Stimulated activated CD8-positive, alpha-beta memory T cell treated with anti-CD3 and anti-CD28 coated beads, Interleukin-7, amount 100 ng/mL, for 4 hours (primary cell): ENCODE measurements at places on chromosomes 12 and 14.

- no peak for DNase-seq
These were observed 77.7 kb downstream of the NTS start for GRCh38 chr12:85951823-85952222.

DNA sequence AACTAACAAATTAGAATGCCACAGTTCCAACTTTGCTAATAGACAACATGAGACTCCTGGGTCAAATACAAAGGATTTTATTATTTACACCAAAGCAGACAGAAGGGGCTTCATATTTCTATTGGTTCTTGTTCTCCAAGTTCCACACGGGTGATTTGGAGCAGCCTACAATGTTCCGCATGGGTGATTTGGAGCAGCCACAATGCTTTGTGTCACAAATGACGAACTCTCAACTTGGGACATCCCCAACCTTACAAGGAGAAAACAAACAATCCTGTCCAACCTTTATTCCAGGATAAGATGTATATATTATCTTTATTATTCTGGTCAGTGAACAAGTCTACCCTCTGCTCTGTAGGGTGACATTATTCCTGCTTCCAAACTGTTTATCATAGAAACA is 694.3 kb upstream of the MGAT4C start:
- no peak for DNase-seq

- no peak for DNase-seq
These were observed 4.3 kb downstream of the BCAT1 start for GRCh38 chr12:24944601-24944975.

DNA sequence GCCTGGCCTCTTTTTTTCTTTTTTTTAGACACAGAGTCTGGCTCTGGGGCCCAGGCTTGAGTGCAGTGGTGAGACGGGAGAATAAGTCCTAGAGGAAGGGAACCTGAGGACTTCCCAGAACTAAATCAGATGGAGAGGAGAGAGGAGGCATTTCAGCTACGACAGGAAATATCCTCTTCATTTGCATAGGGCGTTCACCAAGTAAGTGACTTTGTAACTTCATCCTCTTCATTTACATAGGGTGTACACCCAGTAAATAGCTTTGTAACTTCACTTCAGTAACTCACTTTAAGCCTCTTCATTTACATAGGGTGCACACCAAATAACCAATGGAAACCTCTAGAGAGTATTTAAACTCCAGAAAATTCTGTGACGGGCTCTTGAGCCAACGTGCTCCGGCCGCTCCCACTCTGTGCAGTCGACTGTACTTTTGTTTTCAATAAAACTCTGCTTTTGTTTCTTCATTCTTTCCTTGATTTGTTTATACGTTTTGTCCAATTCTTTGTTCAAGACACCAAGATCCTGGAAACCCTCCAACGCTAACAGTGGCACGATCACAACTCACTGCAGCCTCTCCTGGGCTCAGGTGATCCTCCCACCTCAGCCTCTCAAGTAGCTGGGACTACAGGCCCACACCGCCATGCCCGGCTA is 21.4 kb upstream of the ANKRD9 start:
- DNase-seq: no peak

DNA sequence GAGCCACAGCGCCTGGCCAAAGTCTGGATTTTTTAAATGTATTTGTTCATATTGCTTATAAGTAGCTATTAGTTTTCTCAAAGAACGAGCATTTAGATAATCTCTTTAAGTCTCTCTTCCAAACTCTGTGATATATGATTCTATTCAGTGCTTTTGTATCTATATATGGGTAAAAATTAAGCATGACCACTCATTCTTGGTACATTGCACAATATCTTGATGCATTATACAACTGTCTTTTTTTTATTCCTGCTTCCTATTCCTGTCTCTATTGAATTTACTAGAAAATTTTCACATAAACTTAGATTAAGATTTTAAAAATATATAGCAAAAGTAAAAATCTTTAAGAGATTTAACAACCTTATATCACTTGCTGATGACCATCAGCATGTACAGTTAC is 29.1 kb downstream of the SOCS2 start:
- no peak for DNase-seq

- DNase-seq: no peak
These were observed 34.8 kb downstream of the ISCA2 start for GRCh38 chr14:74528406-74528805.

DNA sequence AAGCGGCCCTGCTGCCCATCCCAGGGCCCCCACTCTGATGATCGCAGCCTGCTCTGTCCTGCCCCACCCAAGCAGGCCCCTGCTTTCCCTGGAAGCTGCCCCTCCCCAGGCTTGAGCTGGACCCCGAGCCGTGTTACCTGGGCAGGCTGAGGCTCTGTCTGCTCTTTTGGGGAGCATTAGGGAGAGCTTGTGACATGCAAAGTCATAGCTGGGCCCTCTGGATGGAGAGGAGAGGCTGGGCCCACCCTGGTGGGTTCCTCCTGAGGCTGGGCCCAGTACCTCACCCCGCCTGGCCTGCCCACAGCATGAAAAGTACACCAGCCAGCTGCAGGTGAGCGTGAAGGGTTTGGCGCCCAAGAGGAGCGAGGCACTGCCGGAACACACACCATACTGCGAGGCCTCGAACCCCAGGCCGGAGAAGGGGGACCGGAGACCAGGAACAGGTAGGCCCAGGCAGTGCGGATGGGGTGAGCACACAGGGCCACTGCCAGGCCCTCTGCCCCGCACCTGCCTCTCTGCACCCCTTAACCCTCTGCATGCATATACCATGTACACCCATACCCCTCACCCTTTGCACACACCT is 15.0 kb downstream of the CEP170B start:
- no peak for DNase-seq

- DNase-seq: no peak
These were observed 10.0 kb upstream of the RIPK3 start for GRCh38 chr14:24349742-24350141.

GRCh38 chr12:65935906-65936901 is 111.9 kb downstream of the HMGA2 start:
- no peak for DNase-seq

DNA sequence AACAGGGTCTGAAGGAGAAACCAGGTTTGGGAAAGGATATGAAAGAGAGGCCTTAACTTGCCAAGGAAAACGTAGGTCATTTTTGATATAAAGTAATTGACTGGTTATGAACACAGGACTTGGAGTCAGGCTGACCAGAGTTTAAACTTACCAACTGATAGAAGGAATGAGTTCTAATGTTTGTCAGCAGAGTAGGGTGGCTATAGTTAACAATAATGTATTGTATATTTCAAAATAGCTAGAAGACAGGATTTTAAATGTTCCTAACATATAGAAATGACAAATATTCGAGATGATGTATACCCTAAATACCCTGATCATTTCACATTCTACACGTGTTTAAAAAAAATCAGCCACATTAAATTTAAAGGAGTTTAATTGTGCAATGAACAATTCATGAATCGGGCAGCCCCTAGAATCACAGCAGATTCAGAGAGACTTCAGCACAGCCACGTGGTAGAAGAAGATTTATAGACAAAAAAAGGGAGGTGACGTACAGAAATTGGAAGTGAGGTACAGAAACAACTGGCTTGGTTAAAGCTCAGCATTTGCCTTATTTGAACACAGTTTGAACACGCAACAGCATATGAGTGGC is 52.5 kb upstream of the PLEKHG7 start:
- no peak for DNase-seq

GRCh38 chr14:21087294-21088091 is 11.0 kb downstream of the ZNF219 start:
- DNase-seq: peak; percentile 48

DNA sequence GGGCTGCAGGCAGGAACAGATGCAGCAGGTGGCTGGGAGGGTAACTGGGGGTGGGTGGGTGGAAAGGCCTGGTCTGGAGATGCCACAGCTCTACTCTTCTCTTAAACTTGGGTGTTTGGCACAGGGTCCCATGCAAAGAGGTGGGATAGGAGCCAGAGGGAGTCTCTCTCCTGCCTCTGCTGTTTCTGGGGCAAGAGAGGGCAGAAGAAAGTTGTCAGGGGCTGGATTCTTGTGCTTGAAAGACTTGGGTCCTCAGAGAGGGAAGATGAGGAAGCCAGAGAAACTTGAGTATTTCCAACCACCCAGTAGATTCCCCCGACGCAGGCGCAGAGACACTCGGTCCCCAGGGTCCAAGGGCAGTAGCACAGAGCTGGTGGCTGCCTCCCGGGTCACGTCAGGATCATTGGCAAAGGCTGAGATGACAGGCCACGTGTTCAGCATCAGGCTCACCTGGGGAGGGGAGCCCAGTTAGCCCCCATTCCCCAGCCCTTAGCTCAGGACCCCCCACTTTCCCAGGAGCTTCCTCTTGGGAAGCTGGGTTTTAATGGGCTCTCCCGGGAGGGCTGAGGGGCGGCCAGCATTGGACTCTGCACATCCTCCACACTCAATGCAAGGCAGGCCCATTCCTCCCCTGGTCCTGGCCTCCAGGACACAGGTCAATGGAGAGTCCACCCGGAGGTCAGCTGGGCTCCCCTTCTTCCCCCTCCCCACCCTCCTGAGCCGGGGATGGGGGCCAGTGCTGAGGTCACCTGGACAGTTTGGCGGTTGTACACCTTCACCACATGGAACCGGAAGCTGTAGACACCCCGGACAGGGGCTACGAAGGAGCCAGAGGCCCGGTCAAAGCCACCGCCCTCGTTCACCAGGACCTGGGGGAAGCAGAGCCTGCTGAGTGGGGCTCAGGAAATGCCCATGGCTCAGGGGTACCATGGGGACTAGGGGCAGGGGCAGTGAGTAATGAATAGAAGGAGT is 1.6 kb downstream of the CBLN3 start:
- no peak for DNase-seq

- DNase-seq: no peak
These were observed 10.3 kb downstream of the KIF26A start for GRCh38 chr14:104148433-104149277.
